ENCODE measurements at places on chromosomes 3 and 15.
A peak's percentile ranks its signal among the peaks of the same experiment; 100 is the strongest.

DNA sequence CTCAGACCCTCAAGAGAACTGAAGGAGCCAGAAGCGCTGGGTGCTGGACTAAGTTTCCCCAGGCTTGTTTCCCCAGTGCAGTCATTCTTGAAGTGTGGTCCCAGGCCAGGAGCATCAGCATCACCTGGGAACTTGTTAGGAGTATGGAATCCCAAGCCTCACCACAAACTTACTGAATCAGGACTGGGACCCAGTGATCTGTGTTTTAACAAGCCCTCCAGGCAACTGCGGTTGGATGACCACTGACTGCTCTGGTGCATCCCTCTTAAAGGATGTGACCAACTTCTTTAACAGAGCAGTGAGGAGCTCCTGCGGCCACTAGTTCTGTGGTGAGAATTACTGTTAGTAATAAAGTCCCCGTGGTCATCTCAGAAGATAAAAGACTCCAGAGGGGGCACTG lies 62.4 kb upstream of the DAZL start:
- DNase-seq, result no peak

- DNase-seq, result no peak
Observed at GRCh38 chr15:80923668-80924067, 66.0 kb downstream of the MESD start.

DNA sequence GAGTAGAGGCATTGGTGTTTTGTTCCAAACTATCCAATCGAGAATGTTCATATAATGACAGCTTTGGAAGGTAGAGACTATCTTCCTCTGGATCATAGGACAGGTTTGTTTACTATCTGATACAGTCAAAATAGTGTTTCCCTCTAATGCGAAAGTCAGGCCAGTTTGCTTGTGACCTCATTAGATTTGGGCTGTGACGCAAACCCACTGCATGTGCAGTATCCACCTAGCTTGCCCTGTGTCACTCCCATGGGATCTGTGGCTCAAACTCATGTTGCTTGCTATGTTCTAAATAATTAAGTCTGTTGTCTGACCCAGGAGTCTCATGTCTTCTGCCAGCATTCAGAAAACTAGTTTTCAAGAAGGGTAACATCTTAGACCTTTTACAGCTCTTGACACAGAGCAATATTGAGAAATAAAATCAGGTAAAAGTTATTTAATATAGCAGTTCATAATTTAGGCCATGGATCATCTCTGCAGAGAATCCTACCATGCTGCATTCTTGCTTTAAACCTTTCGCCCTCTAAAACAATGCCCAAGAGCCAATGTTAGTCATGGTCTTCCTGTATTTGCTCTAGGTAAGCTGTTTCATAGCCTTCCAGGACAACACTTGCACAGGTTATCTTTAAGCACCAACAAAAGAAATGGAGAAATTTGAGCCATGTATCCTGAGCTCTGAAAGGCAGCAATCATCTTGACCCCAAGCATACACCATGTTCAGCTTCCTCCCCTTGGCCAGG lies 26.4 kb downstream of the NIT2 start:
- no peak for DNase-seq

- DNase-seq, result no peak
Observed at GRCh38 chr3:115836944-115837343, 213.6 kb downstream of the GAP43 start.

DNA sequence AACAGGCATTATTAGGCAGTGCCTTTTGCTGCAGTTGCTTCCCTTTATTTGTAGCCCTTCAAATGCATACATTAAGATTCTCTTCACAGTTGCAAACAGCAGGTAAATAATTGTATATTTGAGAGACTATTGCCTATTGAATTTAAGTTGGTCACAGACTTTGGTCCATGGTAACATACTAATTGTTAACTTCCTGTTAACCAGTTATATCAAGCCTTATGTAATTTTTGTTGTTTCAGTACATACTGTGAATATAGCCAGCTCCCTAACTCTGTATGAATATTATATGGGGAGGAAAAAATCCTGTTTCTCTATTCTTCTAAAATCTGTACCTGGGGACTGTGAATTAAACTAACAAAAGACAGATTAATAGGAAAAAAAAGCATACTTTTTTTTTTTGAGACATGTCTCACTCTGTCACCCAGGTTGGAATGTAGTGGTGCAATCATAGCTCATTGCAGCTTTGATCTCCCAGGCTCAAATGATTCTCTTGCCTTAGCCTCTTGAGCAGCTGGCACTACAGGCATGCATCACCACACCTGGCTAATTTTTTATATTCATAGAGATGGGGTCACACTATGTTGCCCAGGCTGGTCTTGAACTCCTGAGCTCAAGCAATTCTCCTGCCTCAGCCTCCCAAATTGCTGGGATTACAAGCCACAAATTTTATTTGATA lies 53.2 kb downstream of the CHL1 start:
- DNase-seq, result no peak

GRCh38 chr3:168820810-168821415 lies 725.2 kb upstream of the GOLIM4 start:
- no peak for DNase-seq

GRCh38 chr3:181630853-181631252 lies 80.9 kb upstream of the SOX2 start:
- DNase-seq, result no peak

DNA sequence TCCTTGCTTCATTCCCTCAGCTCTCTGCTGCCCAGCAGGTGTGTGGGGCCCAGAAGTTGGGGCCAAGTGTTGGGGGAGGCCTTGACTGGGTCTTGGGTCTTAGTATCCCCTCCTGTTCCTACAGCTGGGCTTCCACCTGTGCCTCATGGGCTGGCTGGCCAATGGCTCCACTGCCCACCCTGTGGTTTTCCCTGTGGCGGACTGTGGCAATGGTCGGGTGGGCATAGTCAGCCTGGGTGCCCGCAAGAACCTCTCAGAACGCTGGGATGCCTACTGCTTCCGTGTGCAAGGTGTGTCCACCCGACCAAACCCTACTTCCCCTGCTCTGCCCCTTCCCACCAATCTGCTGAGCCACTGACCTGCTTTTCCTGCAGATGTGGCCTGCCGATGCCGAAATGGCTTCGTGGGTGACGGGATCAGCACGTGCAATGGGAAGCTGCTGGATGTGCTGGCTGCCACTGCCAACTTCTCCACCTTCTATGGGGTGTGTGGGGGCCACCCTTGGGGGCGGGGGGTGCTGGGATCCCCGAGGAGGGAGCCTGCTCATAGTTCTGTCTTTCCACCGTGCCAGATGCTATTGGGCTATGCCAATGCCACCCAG lies 10.9 kb downstream of the NT5DC2 start:
- DNase-seq, result no peak

GRCh38 chr3:182913889-182914288 lies 66.4 kb downstream of the DCUN1D1 start:
- DNase-seq, result no peak

DNA sequence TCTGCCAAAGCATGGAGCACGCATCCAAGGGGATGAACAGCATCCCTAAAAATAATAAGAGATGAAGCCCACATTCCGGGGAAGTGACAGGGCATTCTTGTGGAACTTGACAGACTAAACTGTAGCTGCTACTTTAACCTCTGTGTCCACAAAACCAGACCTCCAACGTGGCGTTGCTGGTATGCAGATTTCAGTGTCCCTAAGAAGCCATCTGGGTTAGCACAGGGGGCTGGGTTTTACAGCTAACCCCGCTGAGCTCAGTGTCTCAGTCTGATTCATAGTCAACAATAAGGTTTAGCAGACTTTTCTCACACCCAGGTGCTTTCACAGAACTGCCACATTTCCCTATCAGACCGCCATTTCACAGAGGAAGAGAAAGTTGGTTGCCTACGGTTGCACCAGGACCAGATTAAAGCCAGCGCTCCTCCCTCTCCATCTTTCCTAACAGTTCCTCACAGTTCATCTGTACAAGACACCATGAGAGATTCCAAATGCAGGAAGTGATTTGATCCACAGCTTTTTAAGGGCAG lies 61.6 kb upstream of the CTDSPL start:
- DNase-seq, result no peak

GRCh38 chr3:177589041-177589650 lies 391.9 kb upstream of the TBL1XR1 start:
- no peak for DNase-seq

- peak; percentile 45 for DNase-seq
Observed at GRCh38 chr3:114519415-114519814, 225.6 kb downstream of the TIGIT start.

DNA sequence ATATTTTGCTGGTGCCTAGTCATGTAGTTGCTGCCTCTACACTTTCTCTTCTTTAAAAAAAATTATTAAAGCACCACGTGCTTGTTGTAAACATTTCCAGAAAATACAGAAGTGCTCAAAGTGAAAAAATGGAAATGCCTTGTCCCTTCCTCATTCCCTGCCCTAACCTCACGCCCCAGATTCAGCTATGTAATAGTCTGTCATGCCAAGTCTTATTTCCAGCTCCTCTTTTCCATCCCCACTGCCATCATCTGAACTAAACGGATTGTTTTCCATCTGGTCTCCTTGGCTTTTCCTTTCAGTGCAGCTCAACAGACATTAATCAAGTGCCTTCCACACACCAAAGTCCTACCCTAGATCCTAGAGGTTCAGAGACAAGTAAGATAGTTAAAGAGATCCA lies 15.5 kb downstream of the ZNF774 start:
- no peak for DNase-seq

- no peak for DNase-seq
Observed at GRCh38 chr15:73515527-73515926, 72.6 kb downstream of the REC114 start.

DNA sequence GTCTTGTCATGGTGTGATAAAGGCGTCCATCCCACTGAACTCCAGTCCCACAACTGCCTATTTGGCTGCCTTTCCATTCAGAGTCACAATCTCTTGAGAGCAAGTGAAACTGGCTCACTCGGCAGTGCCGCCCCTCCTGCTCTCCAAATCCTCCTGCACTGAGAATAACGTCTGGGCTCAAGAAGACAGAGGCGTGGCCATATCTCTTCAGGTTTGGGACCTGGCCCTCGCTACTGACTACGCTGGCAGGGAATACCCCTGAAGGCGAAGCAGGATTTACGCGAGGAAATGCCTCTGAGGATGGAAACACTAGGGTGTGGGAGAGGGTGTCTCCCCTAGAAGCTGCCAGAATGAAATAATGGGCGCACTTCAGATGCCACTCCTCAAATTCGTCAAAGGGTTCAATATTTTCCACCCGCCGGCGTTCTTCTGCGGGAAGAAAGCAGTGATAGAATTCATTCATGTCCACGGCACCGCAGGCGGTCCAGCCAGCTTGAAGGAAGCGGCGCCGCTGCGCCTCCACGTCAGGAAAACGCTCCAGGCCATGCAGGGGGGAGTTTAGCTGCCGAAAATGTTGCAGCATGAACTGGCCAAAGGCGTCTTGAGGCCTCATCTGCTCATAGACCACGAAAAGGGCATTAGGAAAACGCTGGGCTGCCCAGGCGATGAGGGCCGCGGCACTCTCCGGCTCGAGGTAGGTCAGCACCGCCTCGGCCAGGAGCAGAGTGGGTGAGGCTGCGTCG lies 985 bp downstream of the LCMT2 start:
- no peak for DNase-seq

DNA sequence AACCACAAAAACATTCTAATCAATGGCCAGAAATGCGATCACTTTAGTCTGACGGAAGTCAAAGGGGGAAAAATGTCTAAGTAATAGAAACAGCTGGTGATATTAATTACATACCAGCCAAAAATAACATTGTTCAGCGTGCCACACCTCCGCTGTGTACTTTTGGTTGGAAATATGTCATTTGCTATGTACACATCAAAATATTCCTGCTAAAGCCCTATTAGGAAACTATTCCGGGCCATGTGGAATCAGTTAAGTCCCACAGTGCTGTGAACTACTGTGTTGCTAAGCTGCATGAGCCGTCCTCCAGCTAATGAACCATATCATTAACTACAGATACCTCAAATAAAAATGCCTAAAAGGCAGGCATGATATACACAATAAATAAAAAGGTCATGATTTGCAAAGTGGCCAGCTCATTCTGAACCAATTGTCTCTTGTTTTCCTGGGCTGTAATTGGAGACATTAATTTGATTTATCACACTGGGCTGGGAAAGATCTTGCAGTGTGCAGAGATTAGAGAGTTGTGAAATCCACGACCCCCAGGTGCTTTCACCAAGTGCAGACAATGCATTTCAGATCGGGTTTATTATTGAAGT lies 200.5 kb upstream of the LRTM1 start:
- no peak for DNase-seq

GRCh38 chr3:160739079-160739478 lies 17.0 kb upstream of the PPM1L start:
- DNase-seq, result no peak

DNA sequence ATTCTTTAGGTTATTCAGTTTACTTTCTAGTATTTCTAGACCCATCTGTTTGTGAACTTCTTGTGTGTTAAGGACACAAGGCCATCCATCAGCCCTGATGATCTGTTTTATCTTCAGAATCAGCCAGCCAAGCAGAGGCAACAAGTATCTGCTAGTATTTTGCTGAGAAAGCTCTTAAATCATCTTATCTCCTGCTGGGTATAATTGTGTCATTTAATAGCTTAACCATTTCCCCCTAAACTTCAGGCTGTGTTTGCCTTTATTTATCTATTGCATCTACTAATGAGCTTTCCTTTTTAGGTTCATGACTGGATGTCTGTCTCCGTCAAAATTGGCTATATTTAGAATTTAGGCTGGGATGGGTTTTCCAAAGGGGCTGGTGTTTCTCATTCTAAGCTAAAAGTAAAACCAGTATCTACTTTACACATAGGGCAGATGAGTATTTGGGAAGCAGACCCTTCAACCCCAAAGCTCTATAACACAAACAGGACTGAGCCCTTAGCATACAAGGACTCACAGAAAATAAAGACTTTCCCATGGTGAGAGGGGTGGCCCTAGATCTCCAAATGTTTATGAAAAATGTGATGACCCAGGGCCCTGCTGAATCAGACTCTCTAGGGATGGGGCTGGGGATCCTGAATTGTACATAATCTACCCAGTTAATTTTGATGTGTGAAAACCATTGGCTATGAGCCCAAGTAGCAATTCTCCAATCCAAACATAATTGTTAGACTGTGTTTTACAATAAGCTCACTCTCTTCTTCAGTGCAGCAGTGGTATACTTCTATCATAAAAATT lies 65.3 kb upstream of the PSMD6 start:
- DNase-seq, result no peak

Measured in memory B cell (primary cell).